ENCODE measurements at places on chromosomes 16 and 17.

DNA sequence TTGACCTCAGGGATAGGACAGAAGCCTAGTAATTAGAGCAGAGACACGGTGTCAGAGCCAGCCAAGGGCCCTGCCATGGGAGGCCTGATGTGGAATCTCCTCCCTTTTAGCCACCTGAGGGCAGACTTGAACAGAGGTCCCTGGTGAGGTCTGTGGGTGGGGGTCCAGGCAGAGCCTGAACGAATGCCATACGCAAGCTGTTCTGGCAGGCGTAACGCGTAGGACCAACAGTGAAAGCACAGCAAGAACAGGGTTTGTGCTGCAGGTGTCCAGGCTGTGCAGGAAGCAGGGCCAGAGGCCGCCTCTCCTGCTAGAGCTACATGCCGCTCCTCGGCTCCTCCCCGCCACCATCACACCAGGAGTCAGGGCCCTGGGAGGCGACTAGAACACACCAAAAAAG is 81.9 kb upstream of the TBX2 start:
- DNase-seq = no peak

GRCh38 chr17:1786708-1787107 is 24.8 kb downstream of the SERPINF1 start:
- DNase-seq = no peak

GRCh38 chr17:2406271-2406902 is 5.5 kb upstream of the MNT start:
- peak; percentile 97 for DNase-seq

DNA sequence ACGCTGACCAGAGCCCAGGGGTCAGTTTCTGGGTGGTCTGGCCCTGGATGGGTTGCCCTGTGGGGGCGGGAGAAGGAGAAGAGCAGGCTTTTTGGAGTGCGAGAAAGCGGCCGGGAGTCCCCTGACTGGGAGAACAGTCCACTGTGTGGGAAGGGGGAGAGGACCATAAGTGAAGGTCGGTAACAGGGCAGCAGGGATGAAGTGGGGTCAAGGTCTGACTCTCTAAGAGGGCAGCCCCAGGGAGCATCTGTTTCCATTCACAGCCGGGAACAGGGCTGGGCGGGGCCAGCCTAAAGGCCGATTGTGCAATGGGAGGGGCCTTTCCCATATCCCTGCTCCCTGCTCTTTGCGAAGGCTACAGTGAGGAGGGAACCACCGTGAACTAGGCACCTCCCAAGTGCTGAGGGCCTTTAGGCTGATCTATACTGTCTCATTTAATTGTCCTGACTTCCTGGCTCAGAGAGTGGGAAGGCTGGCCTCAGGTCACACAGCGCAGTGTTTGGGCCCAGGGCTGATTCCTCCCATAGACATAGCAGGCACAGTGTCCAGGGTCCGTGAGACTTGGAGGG is 10.4 kb upstream of the WFDC1 start:
- peak; percentile 23 for DNase-seq

DNA sequence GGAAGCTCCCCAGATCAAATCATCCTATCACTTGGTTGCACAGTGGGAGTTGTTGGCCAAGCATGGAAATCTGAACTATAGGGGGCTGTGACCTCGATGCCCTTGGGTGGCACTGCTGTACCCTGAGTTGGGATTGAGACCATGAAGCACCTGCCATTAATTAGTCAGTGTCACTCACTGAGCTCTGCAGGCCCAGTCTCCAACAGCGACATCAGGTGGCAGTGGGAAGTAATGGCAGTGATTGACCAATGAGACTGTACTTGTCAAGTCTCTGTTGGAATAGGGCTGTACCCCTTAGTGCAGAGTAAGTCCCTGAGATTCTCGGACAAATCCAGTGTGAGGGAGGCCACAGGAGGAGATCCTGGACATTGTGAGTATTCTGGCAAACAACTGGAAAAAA is 118.0 kb upstream of the RPL38 start:
- no peak for DNase-seq

DNA sequence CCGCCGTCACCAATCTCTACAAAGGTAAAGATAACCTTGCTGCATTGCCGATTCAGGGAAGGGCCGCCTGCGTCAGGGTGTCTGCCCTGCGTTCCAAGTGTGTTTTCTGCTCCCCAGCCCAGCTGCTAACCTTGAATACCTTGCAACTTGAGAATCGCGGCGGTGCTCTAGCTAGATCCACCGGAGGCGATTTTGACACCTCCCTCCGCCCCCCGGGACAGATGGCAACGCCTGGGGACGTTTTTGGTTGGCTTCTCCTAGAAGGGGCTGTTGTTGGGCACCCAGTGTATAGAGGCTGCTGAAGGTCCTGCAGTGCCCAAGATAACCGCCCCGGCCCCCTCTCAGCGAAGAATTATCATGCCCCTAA is 1.5 kb downstream of the HAPSTR1 start:
- DNase-seq = no peak

GRCh38 chr16:56931271-56931891 is 561 bp upstream of the HERPUD1 start:
- DNase-seq = no peak

GRCh38 chr16:89374393-89374960 is 115.9 kb downstream of the ANKRD11 start:
- DNase-seq = no peak

- DNase-seq = no peak
These were observed 30.8 kb downstream of the AXIN2 start for GRCh38 chr17:65530523-65531255.

DNA sequence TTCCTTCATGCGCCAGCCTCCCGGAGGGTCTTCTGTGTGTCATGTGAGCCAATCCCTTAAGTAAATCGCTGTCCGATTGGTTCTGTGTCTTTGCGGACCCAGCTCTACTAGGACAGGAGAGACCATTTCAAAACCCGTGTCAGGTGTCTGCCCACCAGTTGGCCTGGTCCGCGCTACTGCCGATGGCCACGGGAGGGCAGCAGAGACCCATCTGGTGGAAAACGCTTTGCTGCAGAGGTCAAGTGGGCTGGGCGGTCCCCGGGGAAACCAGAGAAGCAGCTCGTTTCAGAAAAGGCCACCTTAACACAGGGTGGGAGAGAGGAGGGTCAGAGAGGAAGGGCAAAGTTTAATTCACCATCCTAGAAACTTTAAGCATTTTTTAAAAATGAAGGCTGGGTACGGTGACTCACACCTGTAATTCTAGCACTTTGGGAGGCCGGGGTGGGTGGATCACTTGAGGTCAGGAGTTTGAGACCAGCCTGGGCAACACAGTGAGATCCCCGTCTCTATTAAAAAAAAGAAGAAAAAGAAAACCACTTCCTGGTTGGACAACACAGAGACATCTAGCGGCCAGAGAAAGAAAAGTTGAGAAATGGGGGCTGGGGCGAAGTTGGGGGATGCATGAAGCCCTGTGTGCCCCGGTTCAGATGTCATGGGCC is 2.8 kb upstream of the CIBAR2 start:
- peak; percentile 70 for DNase-seq

DNA sequence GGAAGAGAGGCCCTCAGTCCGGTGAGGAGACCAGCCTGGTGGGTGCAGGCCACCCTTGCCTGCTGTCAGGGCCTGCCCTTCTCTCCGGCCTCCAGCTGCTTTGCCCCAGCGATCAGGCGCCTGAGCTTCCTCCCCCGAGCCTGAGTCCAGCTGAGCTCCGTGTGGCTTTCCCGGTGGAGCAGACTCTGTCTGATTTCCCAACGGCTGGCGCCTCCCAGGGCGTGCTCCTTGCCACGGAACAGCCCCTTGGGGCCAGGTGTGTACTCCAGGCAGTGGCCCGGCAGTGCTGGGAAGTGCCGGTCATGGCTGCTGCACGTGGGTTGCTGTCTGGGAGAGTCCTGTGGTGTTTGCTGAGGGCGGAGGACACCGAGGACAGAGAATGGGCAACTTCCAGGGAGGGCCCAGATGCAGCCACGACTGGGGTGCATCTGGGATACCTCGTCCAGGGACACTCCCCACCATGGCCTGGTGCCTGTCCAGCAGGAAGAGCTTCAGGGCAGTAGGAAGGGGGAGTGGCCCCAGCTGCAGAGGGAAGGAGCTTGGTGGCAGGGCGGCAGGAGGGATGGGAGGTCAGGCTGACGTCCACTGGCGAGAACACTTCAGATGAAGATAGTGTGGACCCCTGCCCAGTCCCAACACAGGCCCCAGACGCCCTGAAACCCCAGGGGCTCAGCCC is 22.5 kb downstream of the METRNL start:
- peak; percentile 50 for DNase-seq

All from epithelial cell of esophagus (primary cell).